ENCODE measurements at places on chromosomes 11 and 22.
A peak's percentile ranks its signal among the peaks of the same experiment; 100 is the strongest.

DNA sequence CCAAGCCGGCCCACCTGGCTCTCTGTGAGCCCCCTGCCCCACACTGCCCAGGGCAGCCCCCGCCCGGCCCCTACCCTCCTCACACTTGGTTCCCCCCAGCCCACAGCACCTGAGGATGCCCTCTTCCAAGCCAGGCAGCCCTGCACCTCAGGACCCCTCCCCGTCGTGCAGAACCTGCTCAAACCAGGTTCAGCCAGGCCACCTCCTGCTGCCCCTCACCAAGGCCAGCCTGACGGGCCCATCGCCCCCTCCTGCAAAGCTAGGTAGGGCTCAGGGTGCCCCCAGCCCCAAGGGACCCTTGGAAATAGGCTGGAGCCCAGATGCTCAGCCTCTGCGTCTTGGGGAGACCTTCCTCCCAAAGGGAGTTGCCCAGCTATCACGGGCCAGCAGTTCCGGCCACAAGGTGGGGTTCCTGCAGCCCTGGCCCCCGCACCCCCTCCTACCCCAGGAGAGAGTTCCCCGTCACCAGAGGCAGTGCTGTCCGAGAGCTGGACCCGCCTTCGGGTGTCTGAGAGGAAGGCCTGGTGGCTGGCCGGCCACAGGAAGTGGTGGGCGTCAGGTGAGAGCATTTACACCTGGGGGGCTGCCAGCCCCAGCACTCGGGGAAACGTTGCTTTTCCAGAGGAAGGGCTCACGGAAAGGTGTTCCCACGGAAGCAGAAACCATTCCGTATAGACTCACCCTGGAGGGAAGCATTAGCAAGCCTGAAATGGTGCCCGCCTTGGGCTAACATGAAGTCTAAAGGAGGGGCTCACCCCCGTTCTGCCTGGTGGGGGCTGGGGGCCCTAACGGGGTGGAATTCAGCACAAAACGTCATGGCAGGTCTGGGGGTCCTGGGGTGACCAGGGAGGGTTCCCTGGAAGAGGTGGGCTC lies 3.2 kb upstream of the SYT8 start:
- DNase-seq, result no peak

DNA sequence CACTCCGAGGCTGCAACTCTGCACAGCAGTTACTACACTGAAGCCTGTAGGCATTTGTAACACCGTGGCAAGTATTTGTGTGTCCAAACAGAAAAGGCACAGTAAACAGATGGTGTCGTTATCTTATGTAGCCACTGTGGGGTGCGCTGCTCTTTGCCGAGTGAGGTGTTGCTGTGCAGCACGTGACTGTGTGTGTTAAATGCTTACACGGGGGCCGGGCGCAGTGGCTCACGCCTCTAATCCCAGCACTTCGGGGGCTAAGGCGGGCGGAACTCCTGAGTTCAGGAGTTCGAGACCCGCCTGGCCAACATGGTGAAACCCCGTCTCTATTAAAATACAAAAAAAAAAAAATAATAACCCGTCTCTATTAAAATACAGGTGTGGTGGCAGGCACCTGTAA lies 11.5 kb downstream of the ZBED4 start:
- DNase-seq, result no peak

GRCh38 chr22:29617922-29618629 lies 14.6 kb downstream of the NF2 start:
- no peak for DNase-seq

DNA sequence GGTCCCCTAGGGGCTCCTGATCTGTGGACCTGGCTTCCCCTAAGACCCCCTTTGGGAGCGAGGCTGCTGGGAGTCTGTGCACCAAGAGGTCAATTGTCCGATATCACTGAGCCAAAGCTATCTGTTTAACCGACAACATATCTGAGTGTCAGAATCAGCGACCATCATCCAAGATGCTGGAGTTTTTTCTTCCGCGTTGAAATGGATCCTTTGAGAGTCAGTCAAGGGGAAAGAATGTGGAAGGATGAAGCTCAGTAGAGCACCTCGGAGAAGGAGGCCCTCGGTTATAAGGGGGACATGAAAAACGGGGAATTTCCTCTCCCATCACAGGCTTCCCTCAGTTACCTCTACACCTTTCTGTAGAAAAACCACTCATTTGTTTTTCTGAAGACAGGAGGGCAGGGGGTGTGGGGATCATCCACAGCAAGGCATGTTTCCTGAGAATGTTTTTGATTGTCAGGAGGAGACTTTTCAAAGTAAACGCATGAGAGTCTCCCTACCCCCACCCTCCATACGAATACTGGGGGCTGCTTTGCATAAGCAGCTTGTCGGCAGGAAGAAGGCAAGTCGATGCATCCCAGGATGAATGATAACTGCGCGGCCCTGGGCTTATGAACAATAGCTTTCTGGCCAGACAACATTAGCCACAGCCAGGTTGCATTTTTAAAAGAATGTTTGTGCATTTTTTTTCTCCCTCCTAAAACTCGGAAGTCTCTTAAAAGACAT lies 37.7 kb upstream of the CCND1 start:
- no peak for DNase-seq

GRCh38 chr11:10667521-10667885 lies 26.1 kb downstream of the IRAG1 start:
- DNase-seq, result no peak

GRCh38 chr11:12159351-12160099 lies 49.1 kb downstream of the MICAL2 start:
- no peak for DNase-seq

DNA sequence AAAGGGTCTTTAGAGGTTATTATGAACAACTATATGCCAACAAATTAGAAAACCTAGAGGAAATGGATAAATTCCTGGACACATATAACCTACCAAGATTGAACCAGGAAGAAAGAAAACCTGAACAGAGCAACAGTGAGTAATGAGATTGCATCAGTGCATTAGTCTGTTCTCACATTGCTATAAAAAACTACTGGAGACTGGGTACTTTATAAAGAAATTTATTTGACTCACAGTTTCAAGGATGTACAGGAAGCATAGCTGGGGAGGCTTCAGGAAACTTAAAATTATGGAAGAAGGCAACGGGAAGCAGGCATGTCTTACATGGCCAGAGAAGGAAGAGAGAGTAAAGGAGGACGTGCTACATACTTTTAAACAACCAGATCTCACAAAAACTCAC lies 70.8 kb upstream of the GNAZ start:
- DNase-seq, result no peak

DNA sequence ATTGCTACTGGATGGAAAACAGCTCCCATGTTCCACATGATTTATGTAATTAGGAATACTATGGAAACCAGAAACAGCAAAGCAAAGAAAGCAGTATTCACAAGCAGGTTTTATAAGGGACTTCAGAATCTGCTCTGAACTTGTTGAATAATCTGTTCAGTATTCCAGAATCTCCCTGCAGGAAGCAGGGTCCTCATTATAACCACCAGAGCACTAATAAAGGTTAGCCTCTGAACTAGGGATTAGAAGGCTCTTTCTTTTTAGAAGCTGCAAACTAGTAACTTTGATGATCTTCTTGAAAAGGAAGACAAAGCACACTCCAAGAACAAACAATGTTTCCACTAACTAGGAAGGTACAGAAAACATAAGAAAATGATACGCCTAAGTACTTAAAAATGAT lies 125.8 kb downstream of the DCDC1 start:
- no peak for DNase-seq

- DNase-seq, result no peak
These were observed 11.3 kb downstream of the SHANK2 start for GRCh38 chr11:71240865-71241691.

- DNase-seq, result no peak
These were observed 17.9 kb downstream of the LINC01488 start for GRCh38 chr11:69499186-69499917.

DNA sequence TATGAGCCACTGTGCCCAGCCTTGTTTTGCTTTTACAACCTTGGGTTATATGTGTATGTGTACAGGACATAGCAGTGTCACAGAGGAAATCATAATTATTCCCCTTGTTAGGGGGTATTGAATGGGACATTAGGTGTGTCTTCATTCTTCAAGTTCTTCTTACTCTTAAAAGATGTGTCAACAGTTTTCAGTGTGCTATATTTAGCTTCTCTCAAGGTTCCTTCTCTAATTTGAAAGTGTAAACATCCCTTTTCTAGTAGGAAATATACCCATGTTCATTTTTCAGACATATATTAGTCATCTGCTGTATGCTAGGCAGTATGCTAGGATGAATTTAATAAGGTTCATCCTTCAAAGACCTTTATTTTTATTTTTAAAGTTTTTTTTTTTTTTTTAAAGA lies 17.1 kb downstream of the PCF11 start:
- DNase-seq, result no peak

DNA sequence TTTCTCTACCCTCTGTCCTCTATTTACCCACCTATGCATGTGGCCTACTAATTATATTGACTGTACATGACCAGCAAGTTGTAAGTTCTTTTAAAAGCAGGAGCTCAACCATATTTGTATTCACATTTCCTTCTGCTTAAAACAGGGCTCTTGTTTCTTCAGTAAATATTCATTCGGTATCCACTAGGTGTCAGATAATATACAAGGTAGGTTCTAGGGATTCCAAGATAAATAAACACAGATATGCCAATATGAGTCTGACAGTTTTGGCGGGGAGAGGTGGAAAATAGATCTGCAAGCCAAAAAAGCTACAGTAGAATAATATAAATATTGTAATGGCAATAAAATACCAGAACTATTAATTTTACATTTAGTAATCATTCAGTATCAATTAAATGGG lies 15.3 kb upstream of the RAB30 start:
- DNase-seq, result no peak

DNA sequence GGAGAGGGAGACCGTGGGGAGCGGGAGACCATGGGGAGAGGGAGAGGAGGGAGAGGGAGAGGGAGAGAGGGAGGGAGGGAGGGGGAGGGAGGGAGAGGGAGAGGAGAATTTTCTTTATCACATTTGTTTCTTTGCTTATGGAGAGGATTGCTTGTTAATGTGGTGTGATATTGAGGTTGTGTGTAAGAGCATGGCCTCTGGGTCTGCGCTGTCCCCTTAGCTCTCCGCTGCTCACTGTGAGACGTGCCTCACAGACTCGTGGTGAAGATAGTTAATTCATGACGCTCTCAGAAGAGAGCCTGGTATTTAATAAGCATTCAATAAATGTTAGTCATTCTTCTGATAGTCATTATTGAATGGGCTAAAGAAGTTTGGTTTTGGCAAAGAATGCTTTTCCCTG lies 26.2 kb downstream of the PPFIA1 start:
- DNase-seq, result no peak

DNA sequence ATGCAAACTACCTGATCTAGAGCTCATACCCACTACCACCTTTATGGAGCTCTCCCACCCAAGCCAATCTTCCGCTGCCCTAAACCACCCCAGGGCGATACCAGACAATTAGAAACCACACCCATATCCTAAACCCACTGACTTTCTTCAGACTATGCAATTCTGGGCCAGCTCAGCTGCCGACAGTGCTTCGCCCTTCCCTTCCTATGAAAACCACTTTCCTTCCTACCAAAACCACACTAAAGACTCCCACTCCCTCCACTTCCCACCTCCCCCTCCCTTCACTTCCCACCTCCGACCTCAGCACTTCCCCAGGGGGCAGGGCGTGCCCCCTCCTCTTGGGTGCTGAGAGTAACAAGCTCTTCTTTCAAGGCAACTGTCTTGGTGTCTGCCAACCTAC lies 25.1 kb downstream of the B3GAT1 start:
- no peak for DNase-seq

GRCh38 chr11:11135820-11136476 lies 217.1 kb downstream of the CSNK2A3 start:
- DNase-seq, result no peak

GRCh38 chr11:67280341-67280787 lies 8.7 kb upstream of the ANKRD13D start:
- no peak for DNase-seq

DNA sequence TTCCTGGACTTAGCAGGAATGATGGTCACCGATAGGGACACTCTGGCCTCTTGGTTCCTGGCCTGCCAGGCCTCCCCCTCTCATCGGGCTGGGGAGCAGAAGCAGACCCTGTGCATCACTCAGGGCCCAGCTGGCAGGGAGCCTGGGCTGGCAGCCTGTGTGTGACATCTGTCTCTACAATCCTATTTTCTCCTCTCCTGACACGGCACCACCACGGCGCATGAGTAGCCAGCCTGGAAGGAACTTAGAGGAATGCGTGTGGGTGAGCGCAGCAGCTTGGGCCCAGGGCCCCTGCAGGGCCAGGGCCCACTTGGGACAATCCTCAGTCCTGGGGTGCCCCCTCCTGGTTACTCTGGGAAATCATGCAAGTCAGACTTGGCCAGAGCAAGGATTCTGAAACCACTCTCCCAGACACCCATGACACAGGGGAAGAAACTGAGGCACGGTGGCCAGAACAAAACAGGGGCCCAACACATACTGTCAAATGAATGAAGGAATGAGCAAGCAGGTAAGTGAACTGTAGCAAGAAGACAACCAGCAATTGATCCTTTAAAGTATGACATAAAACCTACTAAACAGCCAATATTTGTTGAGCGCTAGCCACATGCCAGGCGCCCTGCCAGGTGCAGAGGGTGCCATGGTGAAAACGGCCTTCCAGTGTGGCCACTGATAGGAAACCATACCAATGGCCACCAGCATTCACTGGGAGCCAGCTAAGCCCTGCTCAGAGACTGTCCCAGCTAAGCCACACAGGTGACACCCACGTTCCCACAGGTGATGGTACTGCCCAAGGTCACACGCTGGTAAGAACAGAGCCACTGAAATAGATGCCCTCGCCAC lies 13.3 kb downstream of the RSPH14 start:
- DNase-seq, result peak; percentile 78

GRCh38 chr11:33913991-33914390 lies 22.1 kb upstream of the LMO2 start:
- DNase-seq, result no peak

DNA sequence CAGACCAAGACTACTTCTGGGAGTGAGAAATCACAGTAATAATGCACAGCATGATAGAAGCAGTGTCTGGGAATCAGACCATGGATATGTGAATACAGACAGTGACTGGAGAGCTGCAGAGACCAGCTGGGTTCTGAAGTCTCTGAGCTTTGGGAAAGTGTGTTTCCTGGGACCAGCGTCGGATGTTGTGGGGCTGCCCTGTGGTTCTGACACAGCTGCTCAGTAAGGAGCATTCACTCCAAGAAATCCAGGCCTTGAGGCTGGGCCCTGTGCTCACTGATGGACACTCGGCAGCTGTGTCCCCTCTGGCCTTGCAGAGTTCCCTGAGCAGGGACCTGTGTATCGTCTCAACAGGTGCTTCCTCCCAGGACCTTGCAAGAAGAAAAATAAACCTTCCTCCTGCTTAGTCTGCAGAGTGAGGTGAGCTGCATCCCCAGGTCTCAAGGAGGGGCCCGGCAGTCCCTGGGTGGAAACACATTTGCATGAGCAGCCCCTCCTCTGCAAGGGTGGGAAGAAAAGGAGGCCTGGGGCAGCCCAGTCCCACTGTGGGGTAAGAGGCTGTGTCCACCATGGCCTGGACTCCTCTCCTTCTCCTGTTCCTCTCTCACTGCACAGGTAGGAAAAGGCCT lies 107.9 kb downstream of the VPREB1 start:
- DNase-seq, result no peak

DNA sequence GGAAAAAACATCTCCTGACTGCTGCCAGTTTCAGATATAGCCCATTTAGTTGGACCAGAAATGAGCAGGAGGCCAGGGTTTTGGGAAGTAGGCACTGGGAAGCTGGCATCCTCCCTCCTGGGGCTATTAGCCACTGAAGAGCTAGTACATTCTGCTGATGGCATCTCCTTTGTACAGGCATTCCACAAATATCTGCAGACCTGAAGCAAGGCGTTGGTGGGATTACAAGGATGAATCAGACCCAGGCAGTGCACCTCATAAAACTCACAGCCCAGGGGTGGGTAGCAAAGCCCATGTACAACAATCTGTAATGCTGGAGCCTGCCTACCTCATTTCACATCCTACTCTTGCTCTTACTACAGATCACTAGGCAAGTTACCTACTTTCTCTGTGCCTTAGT lies 27.5 kb upstream of the POU2AF1 start:
- DNase-seq, result no peak

Measured in effector memory CD8-positive, alpha-beta T cell (primary cell).